Epithelial cell of esophagus (primary cell): ENCODE measurements at places on chromosomes 12 and 14.

DNA sequence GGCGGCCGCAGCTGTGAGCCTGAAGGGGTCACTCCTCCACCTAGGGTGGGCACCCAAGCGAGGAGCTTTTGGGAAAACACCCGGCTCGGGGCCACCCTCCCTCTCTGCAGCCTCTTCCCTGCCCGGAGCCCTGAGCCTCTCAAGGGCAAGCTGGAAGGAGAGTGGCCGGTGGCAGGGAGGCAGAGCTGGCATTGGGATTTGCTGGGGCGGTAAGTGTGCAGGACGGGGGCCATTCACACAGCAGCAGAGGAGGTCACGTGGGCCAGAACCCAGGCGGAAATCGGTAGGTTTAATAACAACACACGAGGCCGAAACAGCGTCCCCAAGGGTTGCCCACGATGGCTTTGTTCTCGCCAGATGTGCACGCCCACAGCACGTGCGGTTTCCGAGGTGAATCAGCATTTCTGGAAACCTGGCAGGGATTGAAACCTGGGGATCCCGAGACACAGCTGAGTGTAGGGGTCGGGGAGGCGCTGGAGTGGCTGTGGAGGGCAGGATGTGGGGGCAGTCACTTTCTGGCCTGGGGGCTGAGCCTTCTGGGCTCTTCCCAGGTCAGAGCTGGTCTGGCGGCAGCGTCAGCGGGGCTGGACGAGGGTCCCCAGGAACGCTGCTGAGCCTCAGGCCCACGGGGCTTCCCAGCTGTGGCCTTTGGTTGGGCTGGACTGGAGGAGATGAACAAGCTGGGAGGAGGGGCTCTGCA is 23.5 kb downstream of the NOC4L start:
- no peak for DNase-seq

GRCh38 chr12:59036347-59036746 is 116.0 kb upstream of the LRIG3 start:
- no peak for DNase-seq

DNA sequence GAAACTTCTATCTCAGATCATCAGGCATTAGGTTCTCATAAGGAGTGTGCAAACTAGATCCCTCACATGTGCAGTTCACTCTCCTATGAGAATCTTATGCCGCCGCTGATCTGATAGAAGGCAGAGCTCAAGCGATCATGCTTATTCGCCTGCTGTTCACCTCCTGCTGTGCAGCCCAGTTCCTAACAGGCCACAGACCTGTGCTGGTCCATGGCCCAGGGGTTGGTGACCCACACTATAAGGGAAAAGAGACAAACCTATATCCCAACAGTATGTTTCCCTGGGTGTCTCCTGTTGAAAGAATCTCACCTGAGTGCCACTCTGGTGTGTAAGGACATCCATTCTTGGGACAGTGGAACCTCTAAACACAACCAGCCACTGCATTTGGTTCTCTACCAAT is 186.3 kb downstream of the RIMBP2 start:
- no peak for DNase-seq

DNA sequence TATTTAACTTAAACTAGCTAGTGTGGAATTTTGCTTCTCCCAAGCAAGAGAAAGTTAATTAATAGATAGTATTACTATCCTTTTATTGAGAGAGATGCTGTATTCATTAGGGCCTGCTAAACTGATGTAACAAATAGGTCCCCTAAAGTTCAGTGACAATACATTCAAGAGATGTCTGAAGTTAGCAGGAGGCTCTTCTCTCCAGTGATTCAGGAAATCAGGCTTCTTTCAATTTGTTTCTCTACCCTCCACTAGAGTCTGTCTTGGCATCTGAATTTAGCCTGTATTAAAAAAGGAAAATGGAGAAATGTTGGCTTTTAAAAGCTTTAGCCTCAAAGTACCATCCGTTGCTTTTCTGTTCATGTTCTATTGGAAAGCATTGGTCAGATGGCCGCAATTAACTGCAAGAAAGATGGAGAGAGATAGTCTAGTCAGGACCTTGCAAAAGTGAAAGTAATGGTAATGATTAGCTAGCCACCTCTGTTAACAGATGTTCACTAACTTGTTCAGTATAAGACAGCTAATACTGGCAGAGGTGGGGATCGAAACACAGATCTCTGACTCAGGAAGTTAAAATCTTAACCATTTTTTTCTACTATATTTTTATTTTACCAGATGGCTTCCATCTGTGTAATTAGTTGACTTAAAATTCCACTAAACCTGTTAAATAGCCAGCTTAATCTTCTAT is 786.8 kb downstream of the TMTC2 start:
- no peak for DNase-seq

DNA sequence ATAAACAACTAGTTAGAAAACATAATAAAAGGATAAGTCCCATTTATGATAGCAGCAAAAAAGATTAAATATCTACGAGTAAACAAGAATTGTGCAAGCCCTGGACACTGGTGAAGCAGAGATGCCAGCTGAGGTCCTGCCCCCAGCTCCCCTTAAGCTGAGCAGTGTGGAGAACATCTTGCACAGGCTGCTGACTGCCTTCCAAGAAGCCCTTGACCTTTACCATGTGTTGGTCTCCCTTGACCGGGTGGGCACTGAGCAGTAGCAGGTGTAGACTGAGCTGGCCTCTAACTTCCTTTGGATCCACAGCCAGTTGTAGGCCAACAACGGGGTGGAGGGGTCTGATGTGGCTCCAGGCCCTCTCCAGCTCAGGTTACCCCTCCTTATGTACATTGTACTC is 47.7 kb upstream of the PAPLN start:
- no peak for DNase-seq
